G401 (cell line): ENCODE measurements at places on chromosomes 3 and 15. TPM values are rescaled to one million over a fixed set of nuclear protein-coding genes. Genes with fewer than 3 reads are reported as not detected.

DET1 gene
- total RNA-seq = 2.1 and 4.2 TPM in 2 replicates

ARIH2 gene
- total RNA-seq = 165 and 178 TPM in 2 replicates

RLBP1 gene
- total RNA-seq = 0.95 and 6.6 TPM in 2 replicates

C15orf62 gene
- total RNA-seq = 3.1 and 4.0 TPM in 2 replicates

SCG5 gene
- 0.18 TPM in 1 of 2 replicates, not detected in the other for total RNA-seq

SLC12A1 gene
- not detected in 2 replicates for total RNA-seq

DNA sequence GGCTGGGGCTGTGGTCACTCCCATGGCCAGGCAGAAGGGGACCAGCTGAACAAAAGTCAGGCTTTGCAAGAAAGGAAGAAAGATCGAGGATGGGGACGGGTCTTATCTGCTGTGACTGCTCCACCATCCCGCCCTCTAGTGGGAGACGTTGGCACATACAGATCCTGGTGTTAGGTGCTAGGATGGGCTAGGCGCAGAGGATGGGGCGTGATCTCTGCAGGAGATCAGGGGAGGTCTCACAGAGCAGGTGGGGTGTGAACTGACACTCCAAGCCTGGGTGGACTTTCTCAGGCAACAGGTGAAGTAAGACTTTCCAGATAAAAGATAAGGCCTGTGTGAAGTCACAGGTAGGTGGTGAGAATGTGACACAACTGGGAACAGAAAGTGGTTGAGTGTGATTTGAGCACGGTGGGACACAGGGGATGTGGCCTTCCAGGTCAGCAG, 141.9 kb upstream of the SMAD3 start:
- peak; percentile 33 for DNase-seq

DNA sequence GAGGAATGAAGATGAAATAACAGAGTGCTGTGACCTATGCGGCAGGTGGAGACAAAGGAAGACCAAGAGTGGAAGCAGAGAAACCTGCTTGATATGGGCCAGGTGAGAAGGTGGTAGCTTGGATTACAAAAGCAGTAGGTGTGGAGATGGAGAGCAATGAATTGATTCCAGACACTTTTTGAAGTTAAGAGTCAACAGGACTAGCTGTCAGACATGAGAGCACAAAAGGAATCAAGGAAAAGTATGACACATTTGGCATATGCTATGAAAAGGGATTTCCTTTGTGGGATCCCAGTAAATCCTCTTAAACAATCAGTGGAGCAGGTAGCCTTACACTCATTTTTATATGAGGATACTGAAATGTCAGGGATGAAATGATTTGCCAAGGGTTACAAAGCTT, 160.5 kb downstream of the GREM1 start:
- no peak for DNase-seq

DNA sequence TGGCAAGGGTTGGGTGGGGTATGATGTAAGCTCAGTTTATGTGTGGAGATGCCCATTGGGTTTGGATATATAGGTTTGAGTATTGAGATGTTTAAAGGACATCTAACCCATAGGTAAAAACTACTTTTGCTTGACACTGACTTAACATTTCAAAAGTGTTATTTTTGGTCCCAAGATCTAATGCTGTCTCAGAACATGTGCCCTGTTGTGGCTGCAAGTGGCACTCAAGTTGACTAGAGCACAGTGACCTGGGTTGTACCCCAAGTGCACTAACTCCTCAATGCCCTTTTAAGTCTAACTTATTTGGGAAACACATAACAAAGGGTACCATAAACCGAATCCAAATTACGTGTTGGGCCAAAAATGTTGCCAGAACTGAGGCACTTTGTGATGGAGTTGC, 56.5 kb upstream of the CCR4 start:
- no peak for DNase-seq

GRCh38 chr3:2701471-2701870, 408.7 kb downstream of the IL5RA start:
- no peak for DNase-seq

DNA sequence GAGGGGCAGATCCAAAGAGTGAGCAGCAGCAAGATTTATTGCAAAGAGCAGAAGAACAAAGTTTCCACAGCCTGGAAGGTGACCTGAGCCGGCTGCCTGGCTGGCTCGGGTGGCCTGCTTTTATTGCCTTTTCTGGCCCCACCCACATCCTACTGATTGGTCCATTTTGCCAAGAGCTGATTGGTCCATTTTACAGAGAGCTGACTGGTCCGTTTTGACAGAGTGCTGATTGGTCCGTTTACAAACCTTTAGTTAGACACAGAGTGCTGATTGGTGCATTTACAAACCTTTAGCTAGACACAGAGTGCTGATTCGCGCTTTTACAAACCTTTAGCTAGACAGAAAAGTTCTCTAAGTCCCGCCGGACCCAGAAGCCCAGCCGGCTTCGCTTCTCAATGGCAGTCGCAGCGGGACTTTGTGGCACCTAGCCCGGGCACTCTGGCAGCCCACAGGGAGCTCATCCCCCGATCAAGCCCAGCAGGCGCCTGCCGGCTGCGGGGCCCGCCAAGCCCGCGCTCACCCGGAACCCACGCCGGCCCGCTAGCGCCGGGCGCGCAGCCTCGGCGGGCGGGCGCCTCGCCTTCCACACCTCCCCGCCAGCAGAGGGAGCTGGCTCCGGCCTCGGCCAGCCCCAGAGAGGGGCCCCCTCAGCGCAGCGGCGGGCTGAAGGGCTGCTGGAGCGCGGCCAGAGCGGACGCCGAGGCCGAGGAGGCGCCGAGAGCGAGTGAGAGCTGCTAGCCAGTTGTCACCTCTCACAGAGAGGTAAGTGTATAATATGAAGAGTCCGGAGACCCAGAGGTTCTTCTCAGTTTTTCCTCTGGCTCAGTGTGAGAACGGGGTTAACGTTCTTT, 339.2 kb downstream of the CHL1 start:
- DNase-seq = no peak

DNA sequence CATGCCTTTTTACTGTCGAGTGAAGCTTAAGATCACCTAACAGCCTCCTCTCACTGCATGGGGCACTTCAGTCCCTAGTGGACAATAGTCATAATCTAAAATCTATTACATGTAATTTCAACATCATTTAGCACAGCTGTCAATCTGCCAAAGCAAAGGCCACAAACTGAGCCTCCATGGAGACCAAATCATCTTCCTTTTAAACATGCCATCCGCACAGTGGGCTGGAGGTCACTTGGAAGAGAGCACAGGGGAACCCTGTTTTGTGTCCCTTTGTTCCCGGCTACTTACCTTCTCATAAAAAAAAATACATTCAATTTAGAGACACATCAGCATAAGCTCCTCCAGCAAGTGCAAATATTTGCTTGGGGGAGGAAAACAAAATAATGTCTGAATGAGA, 167.3 kb downstream of the SQOR start:
- DNase-seq = no peak

DNA sequence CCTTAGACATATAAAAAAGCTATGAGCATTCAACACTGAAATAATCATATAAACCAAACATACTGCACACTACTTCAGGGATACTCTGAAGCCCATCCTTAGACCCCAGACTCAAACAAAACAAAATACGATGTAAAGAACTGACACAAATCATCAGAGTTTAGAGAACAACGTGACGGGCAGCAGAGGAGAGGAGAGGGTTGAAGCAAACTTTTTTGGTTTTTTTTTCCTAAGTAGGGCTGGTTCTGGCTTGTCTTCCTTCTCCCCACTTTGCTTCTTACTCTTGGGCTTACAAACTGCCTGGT, 34.7 kb downstream of the GAP43 start:
- no peak for DNase-seq

DNA sequence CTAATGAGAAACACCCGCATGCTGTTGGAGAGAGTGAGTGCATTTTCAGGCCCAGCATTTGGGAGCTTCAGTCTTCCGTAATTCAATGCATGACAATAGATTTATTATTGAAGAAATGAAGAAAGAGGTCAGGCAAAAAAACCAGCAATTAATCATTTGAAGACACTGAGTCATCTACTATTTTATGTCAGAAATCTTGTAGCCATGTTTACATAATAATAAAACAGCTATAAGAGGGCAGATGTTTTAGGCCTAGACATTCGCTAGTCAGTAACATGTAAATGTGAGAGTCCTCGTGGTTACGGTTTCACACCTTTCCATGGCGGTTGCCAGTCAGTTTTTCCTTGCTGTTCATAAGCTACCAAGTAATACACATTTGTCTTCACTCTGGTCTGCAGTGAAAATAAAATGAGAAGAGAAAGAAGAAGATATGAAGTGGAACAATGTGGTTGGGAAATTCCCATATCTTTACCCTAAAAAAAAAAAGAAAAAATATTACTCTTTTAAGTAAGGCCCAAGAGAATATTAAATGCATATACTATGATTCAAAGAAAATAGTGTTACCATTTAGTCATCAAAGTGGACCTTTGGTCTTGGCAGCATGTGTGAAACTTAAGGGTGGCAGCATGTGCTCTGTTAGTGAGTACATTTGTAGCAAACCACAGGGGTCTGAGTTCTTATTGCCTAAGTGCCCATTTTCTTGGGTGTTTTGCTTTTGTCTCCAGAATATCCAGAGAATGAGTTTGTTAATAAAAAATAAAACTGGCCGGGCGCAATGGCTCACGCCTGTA, 140.5 kb upstream of the TBL1XR1 start:
- no peak for DNase-seq

DNA sequence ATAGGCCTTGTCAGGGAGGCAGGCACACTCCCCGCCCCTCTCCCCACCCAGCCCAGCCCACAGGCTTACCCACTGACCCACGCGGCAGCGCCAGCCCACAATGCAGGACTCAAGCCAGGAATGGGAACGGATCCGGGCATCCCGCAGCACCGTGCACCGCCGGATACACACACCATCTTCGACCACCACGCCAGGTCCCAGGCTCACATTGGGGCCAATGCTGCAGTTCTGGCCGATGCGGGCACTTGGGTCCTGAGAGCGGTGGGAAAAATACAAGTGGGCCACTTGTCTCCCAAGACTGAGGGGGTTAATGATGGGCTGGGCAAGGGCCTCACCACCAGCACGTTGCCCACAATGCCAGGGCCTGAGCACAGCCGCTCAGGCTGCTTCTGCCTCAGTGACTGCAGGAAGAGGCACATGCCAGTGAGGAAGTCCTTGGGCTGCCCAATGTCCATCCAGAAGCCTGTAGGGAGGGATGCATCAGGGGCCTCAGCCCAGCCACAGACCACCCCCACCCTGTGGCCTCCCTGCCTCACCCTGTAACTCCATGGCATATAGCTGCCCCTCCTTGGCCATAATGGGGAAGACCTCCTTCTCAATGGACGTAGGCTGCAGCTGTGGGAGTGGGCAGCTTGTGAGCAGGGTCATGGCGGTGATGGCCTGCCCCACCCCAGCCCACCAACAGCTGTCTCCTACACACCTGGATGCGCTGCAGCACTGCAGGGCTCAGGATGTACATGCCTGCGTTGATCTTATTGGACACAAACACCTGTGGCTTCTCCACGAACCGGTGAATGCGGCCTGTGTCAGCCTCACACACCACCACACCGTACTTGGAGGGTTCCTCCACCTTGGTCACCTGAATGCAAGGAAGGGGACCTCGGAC, 1.6 kb downstream of the GMPPB start:
- no peak for DNase-seq

DNA sequence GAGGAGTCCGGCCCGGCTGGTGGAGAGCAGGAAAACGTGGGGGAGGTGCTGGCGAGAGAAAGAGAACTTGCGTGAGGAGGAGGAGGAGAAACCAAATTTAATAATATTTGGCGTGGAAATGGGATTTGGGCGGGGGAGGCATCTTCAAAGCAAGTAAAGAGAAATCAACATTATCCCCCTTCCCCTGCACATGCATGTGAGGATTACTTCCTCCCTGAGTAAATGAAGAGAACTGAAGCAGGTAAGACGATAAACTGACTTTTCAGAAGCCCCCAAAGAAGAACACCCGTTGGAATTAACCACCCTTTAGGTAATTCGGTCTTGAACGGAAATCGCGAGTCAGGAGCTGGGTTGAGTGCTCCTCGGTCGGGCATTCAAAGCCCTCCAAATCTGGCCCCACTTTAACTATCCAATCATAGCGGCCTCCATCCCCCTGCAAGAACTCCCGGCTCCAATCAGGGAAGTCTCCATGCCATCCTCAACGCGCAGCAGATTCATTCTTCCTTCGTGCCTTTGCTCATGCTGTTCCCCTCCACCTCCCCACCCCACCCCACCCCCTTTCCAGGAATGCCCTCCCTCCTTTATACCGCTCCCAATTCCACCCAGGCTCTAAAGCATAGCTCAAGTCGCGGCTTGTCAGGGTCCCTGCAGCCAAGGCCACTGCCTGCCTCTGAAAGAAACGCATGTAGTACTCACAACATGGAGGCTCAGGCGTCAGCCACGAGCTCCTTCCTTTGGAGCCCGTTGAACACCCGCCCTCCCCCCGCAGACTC, 545 bp upstream of the RFX7 start:
- DNase-seq = peak; percentile 85

GRCh38 chr3:194062830-194063229, 73.1 kb upstream of the HES1 start:
- no peak for DNase-seq

DNA sequence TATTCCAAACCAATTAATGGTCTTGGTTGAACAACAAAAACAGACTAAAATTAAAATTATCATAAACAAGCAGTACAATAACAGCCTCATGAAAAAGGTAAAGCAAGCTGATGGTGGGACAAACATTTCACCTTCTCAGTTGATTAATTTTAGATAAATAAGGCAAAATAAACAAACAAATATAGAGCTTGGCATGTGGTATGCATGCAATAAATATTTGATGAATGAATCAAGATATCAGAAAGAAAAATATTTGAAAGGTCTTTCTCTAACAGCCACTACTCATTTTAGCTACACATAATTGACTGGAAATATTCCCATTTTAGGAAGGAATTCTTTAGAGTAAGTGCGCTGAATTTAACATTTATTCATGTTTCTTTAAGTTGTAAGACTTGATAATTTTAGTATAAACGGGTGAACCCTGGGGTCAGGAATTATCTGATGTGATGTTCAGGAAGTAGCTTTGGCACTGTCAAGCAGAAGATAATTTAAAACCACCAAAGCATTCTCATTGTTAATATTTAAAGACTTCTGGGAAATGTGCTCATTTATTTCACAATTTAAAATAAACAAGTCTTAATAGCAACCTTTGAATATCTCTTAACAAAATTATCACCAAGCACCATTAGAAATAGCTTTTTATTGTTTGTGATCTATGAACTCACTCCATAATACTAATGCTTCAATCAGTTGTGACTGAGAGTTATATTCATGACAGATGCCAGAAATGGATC, 372.3 kb upstream of the TGFBR2 start:
- no peak for DNase-seq

GRCh38 chr3:22835041-22835440, 368.1 kb upstream of the UBE2E2 start:
- no peak for DNase-seq

- DNase-seq = no peak
These were observed 17.5 kb upstream of the ARHGEF3 start for GRCh38 chr3:56819016-56819809.

- DNase-seq = no peak
These were observed 10.3 kb upstream of the DNAJC13 start for GRCh38 chr3:132407025-132407424.
